ENCODE measurements at places on chromosomes 7 and 10. TPM values are rescaled to one million over a fixed set of nuclear protein-coding genes. Genes with fewer than 3 reads are reported as not detected.
A peak's percentile ranks its signal among the peaks of the same experiment; 100 is the strongest.

ZNF736 gene
- total RNA-seq, result not detected

OR2AE1 gene
- total RNA-seq, result not detected

HHEX gene
- total RNA-seq, result 13.0 TPM

DNA sequence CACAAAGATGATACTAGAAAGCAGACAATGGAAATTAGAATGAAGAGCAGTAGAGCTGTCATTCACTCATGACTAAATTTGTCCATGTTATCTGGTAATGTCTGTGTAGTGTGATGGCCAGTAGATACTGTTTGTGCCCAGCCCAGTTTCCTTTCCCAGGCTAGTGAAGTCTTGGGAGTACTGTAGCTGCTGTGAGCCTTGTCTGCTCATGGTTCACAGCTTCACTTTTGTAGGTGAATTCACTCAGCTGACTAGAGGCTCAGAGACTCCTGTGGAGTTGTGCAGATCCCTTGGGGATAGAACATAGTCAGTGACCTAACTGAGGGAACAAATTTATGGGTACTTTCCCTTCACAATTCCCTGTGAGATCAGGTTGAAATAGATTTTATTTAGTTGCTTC, 572.5 kb downstream of the ARL4A start:
- DNase-seq, result no peak
- H3K4me1 ChIP-seq, result no peaks in the 10 kb centered on the region
- no peak overlapping the region for H3K27ac ChIP-seq
- no peak overlapping the region for H3K4me3 ChIP-seq

- no peak for DNase-seq
- H3K4me1 ChIP-seq, result peaks cover 39% of the 10 kb centered on the region
- no peak overlapping the region for H3K4me3 ChIP-seq
- H3K27ac ChIP-seq, result peak overlapping the region; percentile 87
- H3K27me3 ChIP-seq, result no peaks in the 10 kb centered on the region
These were observed 11.5 kb upstream of the FGFR2 start for GRCh38 chr10:121609426-121610380.
